ENCODE measurements at places on chromosomes 12 and 14.

GRCh38 chr12:321606-322326 is 59.1 kb upstream of the SLC6A13 start:
- no peak overlapping the region for H3K4me3 ChIP-seq
- peaks cover 3% of the 10 kb centered on the region for H3K27me3 ChIP-seq
- no peak overlapping the region for H3K27ac ChIP-seq
- peaks cover 42% of the 10 kb centered on the region for H3K36me3 ChIP-seq
- H3K4me1 ChIP-seq: peaks cover 21% of the 10 kb centered on the region

GRCh38 chr14:75896341-75896740 is 85.5 kb downstream of the TGFB3 start:
- no peak overlapping the region for H3K27ac ChIP-seq
- no peak for DNase-seq
- H3K27me3 ChIP-seq: no peaks in the 10 kb centered on the region
- peaks cover 5% of the 10 kb centered on the region for H3K36me3 ChIP-seq
- H3K4me1 ChIP-seq: no peaks in the 10 kb centered on the region
- H3K4me3 ChIP-seq: no peak overlapping the region

GRCh38 chr14:22939684-22940083 is 10.5 kb upstream of the PRMT5 start:
- no peaks in the 10 kb centered on the region for H3K4me1 ChIP-seq
- no peak overlapping the region for H3K27ac ChIP-seq
- no peak for DNase-seq

DNA sequence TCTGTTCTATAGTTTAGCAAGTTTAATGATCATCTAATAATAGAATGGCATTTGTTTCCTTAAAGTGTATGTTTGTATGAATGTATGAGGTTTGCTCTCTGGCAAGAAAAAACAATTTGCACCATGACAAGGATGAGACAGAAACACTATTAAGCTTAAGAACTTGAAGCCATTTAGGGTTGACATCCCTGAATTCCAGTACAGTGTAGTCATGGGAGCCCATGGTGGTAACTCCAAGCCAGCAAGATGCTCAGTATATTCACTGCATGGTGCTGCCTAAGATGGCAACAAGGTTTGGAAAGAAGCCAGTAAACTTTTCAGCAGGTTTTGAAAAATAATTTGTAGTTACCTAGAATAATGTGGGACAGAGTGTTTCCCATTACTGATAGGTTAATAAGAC is 158.6 kb downstream of the PRIMA1 start:
- no peaks in the 10 kb centered on the region for H3K27me3 ChIP-seq
- H3K4me3 ChIP-seq: no peak overlapping the region
- DNase-seq: no peak

DNA sequence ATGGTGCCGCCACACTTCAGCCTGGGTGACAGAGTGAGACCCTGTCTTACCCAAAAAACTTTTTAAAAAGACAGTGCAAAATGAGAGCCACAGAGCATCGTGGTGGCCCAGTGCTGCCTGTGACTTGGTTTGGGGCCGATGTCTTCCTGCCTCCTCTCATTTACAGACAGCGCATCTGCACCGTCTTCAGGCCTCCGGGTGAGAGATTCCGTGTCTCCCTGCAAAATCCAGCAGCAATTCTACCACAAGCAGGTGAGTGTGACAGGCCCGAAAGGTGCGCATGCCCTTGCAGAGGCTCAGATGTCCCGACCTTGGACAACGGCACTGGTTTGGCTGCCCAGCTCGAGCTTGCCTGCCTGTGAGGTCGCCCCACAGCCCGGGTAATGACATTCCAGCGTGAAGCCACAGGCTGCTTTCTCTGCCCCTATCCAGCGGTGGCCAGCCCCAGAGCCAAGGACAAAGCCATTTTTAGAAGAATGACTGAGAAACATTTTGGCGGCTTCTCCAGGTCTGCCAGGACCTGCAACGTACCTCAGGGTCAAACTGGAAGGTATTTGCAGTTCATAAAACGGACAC is 70.3 kb upstream of the RFLNA start:
- peaks cover 5% of the 10 kb centered on the region for H3K27me3 ChIP-seq
- no peak for DNase-seq
- peaks cover 6% of the 10 kb centered on the region for H3K36me3 ChIP-seq
- H3K4me1 ChIP-seq: peaks cover 9% of the 10 kb centered on the region

- H3K4me1 ChIP-seq: no peaks in the 10 kb centered on the region
- DNase-seq: no peak
- no peak overlapping the region for H3K4me3 ChIP-seq
- no peaks in the 10 kb centered on the region for H3K36me3 ChIP-seq
Observed at GRCh38 chr12:23008623-23009022, 383.7 kb downstream of the ETNK1 start.

GRCh38 chr12:103657331-103657730 is 70.3 kb downstream of the STAB2 start:
- peaks cover 13% of the 10 kb centered on the region for H3K4me1 ChIP-seq
- no peaks in the 10 kb centered on the region for H3K36me3 ChIP-seq
- no peak overlapping the region for H3K4me3 ChIP-seq
- no peak overlapping the region for H3K27ac ChIP-seq
- DNase-seq: no peak
- no peaks in the 10 kb centered on the region for H3K27me3 ChIP-seq

- no peak overlapping the region for H3K27ac ChIP-seq
- H3K4me3 ChIP-seq: no peak overlapping the region
- no peaks in the 10 kb centered on the region for H3K4me1 ChIP-seq
- no peaks in the 10 kb centered on the region for H3K36me3 ChIP-seq
- no peaks in the 10 kb centered on the region for H3K27me3 ChIP-seq
- no peak for DNase-seq
Observed at GRCh38 chr14:53456931-53457330, 303.8 kb upstream of the DDHD1 start.

GRCh38 chr12:110269622-110270124 is 11.4 kb upstream of the ATP2A2 start:
- peaks cover 3% of the 10 kb centered on the region for H3K27me3 ChIP-seq
- H3K4me1 ChIP-seq: peaks cover 7% of the 10 kb centered on the region
- no peak for DNase-seq
- H3K4me3 ChIP-seq: no peak overlapping the region
- H3K36me3 ChIP-seq: no peaks in the 10 kb centered on the region
- H3K27ac ChIP-seq: no peak overlapping the region

GRCh38 chr12:3795066-3795465 is 42.2 kb upstream of the CRACR2A start:
- DNase-seq: no peak
- H3K27me3 ChIP-seq: peaks cover 1% of the 10 kb centered on the region
- H3K4me3 ChIP-seq: no peak overlapping the region
- H3K27ac ChIP-seq: no peak overlapping the region
- H3K36me3 ChIP-seq: no peaks in the 10 kb centered on the region
- H3K4me1 ChIP-seq: no peaks in the 10 kb centered on the region

DNA sequence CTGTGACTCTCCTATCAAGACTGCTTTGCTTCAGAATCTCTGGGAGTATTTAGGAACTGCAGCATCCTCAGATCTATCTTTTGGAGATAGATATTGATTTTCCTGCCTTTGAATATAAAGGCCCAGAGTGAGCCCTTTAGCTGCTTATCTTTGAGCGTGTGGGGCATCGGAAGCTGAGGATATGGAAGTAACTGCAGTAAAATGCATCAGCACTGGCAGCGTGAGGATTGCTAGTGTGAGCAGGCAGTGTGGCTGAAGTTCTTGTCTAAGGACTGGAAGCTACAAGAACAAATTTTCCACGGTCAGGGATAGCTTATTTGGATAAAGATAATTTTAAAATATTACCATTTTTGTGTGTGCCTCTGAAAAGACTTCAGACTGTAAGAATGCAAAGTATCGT is 474.7 kb downstream of the NPAS3 start:
- no peak overlapping the region for H3K4me3 ChIP-seq
- peaks cover 2% of the 10 kb centered on the region for H3K4me1 ChIP-seq
- DNase-seq: no peak
- no peaks in the 10 kb centered on the region for H3K36me3 ChIP-seq
- no peak overlapping the region for H3K27ac ChIP-seq

- no peaks in the 10 kb centered on the region for H3K4me1 ChIP-seq
- no peak overlapping the region for H3K27ac ChIP-seq
- peaks cover 4% of the 10 kb centered on the region for H3K36me3 ChIP-seq
- no peak for DNase-seq
Observed at GRCh38 chr12:124229520-124229919, 65.4 kb upstream of the RFLNA start.

Measured in endothelial cell (in vitro differentiated cells).